ENCODE measurements at places on chromosomes 1 and 21.

GRCh38 chr1:186657481-186657880 is 22.7 kb downstream of the PTGS2 start:
- DNase-seq: no peak

DNA sequence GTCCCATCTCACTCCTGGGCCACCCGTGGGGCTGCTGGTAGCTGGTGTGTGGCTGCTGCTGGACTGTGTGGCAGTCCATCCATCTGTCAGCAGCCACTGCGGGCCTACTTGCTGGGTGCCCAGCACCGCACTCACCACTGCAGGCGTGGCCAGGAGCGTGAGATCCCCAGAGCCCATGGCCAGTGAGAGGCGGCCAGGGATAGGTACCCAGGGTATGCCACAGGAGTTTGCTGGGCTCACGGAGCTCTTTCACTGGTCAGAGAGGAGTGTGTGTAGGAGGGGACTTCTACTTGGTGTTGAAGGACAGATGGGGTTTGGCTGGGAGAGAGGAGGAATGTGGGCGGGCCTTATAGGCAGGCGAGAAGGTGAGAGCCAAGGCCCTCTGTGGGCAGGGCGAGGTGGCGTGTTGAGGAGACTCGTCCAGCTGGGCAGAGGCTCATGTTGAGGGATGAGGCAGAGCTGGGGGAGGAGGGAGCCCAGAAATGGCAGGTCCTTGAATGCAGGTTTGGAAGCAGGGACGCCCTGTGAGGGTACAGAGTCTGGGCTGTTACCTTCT is 15.0 kb downstream of the QSOX1 start:
- no peak for DNase-seq

GRCh38 chr21:29822064-29822463 is 117.7 kb downstream of the GRIK1 start:
- no peak for DNase-seq

DNA sequence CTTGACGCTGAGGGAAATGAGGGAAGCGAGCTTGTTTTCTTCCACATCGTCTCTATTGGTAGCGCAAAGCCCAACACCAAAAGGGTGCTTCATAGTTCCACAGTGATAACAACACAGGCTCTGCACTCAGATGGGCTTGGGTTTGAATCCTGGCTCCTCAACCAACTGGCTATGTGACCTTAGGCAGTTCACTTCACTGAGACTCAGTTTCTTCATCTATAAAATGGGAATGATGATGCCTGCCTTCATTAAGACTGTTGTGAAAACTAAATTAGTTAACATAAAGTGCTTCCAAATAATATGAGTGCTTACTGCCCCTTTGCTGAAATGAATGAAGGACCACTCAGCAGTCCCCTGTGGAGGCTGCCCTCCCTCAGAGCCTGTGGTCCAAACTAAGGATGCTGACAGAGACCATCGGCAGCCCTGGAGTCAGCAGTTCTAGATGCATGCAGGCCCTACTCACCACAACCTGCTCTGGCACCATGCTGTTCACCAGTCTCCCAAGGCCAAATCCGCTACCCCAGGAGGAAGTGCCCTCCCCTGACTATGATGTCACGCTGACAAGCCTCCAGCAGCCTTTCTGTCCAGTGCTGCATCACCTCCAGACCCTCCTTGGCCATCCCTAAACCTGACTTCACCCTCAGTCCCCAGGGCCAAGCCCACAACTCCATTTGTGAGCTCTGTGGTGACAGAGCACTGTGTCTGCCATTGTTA is 30.7 kb downstream of the DMAP1 start:
- no peak for DNase-seq

- no peak for DNase-seq
Observed at GRCh38 chr1:8889103-8889846, 10.8 kb upstream of the ENO1 start.

DNA sequence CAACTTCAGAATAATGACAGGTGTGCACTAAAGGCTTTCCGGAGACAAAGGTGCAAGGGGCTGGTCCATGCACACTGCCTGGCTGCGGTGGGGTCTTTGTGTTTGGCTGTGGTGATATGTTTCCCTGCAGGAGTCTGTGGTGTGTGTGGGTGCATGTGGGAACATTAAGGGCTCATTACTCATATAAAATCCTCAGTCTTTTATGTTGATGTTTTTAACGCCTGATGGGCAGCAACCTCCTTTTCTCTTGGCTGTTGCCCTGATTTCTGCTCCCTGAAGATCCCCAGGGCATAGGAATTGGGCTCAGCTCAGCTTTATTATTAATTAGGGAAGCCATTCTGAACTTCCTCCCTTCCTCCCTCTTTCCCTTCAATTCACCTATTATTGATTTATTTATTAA is 67.6 kb upstream of the SPAG17 start:
- DNase-seq: no peak

GRCh38 chr21:32299695-32300094 is 1.0 kb downstream of the MRAP start:
- no peak for DNase-seq

DNA sequence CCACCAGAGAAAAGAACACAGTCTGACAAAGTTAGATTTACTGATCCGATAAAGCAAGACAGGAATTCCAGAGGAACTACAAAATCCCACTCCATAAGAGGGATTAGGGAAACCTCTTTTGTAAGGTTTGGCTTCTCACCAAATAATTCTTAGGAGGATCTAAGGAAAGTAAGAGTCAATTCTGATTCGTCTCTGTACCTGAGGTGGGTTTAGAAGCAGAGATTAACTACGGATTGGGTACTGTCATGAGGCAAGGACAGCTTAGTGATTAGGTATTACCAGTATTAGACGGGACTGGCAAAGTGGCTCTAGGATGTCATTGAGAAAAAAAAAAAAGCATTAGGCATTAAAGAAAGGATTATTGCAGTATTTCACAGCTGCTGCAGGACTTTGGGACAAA is 371.7 kb upstream of the BRINP3 start:
- no peak for DNase-seq

GRCh38 chr1:154863315-154864174 is 6.5 kb downstream of the KCNN3 start:
- DNase-seq: peak; percentile 16

DNA sequence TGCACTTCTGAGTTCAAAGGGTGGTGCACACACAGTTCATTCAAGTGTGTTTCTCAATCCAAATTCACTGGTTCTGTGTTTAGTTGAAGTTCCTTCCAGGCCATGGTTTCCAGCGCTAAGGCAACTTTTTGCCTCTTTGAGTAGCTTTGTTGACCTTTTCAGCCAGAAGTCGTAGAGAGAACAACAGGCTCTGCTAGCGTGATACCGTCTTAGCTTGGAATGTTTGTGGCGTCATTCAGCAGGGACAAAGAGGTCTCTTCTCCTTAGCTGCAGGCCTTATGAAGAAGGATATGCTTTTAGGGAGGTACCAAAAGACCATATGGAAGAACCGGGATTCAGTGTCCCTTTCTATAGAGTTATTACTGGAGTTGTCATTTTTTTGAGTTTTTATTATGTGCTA is 65.7 kb downstream of the CNIH3 start:
- DNase-seq: no peak

- no peak for DNase-seq
Observed at GRCh38 chr1:30008998-30009657, 714.3 kb downstream of the MATN1 start.

GRCh38 chr1:164659621-164660411 is 100.8 kb downstream of the PBX1 start:
- DNase-seq: no peak

DNA sequence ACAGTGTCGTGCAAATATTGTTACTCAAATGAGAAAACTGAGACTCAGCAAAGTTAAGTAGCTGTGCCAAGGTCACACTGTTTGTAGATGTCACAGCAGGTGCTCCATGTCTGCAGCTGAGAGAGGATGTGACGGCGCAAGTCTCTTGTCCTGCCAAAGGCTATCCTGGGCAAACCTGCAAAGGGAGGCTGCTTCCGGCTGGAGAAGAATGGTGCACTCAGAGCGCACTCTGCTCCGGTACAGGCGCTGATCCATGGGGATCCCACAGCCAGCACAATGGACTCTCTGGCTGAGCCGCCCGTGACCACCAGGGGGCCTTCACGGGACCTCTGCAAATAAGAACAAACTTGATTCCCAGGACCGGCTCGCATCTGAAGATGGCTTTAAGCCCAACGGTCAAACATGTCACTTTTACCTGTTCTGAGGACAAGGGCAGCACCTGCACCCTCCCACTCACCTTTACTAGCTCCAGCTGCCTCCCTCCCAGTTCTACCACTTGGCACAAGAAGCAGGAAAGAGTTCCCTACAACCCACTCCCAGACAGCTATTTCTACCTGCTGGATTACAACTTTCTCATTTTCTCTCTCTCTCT is 21.9 kb downstream of the RD3 start:
- peak; percentile 49 for DNase-seq

DNA sequence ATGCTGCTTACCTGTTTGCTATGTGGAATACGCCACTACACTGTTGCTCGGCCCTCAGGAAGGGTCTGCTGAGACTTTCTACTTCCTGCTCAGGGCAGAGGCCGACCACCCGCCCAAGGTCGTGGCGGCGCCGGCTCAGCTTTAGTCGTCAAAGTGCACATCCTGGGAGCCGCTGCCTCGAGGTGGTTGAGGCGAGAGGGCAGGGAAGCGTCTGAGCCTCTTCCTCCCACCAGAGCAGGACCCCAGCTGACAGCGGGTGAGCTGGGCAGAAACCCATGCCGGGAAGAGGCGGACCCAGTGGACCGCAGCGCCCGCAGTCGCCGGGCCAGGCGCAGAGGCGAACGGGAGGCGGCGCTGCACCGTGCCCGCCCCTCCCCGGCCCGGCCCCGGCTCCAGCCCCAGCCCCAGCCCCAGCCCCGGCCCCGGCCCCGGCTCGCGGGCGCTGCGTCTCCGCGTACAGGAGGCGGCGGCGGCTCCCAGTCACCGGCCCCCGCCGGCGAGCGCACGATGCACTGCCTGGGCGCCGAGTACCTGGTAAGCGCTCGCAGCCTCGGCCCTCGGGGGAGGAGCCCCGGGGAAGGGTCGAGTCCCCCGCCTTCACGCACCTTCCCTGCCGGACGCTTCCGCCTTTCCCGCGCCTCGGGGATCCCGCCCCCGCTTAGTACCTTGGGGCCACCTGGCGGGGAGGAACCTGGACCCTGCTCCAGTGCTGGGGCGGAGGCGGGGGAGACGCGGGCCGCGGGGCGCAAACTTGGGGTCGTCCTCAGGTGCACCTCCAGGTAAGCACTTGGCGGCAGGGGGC is at the start of gene SLC44A3:
Gene SLC44A3 (plus strand): TSS at position 413 of the 802 bp plus-strand sequence. CDS start 95 bp downstream, at position 508.
- peak; percentile 14 for DNase-seq

DNA sequence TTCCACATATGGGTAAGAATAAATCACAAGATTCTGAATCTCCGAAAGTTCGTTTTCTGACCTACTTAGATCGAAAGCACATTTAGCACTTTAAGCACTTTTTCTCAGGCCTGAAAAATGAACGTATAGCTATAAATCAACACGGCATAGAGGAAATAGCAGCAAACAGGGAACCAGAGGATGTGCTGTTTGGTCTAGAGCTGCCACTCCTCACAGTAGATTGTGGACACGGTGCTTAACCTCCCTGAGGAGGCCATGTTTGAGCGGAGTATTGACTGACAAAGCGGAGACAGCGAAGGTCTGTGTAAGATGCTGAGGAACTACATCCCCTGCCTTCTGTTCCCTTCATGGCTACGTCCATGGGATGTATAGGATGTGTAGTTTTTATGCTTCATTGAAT is 452.8 kb upstream of the NCAM2 start:
- no peak for DNase-seq

DNA sequence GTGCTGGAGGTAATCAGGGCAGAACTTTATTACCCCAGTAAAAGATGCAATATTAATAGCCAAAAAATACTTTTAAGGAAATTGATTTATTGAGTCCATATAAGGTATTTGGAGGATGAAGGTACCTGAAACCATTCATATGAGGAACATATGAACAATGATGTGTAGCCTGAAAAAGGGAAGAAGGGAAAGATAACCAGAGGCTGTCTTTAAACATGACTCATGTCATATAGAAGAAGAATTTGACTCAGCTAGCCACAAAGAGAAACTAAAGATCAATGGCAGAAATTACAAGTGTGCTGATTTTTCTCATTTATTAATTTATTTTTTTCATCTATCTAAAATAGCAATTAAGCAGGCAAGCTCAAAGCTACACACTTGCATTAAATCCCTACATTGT is 136.2 kb upstream of the DUSP10 start:
- DNase-seq: no peak

DNA sequence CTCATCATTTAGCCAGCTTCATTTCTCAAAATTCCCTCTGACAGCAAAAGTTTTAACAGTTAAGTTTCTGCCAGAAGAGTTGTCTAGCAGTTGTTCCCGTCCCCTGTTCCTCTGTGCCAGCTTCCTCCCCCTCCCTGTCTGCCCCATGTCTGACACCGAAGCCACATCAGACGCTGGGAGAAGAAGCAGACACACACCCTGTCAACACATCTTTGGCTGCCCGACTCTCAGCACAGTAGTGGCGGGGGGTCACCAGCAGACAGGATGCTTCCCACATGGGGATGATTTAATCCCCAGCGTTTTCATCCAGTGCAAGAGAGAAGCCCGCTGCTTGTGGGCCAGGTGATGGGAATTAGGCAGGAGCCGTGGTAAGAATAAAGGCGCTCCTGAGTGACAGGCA is 379.4 kb upstream of the RUNX1 start:
- peak; percentile 78 for DNase-seq

DNA sequence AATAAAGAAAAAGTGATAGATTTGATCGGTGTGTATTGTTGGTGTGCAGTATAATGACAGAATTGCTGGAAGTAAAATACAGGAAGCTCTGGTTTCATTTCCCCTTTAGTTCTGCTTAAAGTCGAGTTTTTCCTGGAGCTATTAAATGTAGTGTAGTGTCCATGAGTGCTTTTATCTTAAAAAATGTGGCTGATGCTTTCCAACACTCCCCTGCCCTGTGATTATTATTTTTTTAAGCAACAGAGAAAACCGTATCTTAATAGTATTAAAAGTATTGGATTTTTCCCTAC is 1.1 kb downstream of the LGALS8 start:
- DNase-seq: no peak

- no peak for DNase-seq
Observed at GRCh38 chr1:202569393-202570322, 140.6 kb downstream of the SYT2 start.

GRCh38 chr1:152110860-152111514 is 4.3 kb downstream of the TCHH start:
- DNase-seq: peak; percentile 19

DNA sequence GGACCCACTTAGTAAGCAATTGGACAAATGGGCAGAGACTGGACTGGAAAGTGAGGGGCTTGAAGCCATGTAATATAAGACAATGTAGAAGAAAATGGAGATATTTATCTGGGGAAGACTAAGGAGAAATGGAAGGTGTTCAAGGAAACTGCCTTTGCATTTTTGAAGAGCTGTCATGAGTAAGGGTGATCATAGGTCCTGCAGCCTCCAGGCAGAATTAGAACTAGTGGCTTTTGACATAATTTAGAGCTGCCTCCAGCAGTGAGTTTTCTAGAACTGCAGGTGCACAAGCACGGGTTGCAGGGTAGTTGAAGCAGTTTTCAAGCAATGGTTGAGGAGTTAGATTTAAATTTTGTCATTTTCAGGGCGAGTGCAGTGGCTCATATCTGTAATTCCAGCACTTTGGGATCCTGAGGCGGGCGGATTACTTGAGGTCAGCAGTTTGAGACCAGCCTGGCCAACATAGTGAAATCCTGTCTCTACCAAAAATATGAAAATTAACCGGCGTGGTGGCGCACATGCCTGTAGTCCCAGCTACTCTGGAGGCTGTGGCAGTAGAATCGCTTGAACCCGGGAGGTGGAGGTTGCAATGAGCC is 3.7 kb upstream of the CDC14A start:
- DNase-seq: no peak

Measured in CD4-positive, alpha-beta T cell treated with Interleukin-6 for 4 hours (primary cell).